Stimulated activated CD4-positive, alpha-beta T cell treated with anti-CD3 and anti-CD28 coated beads, Interleukin-15, amount 100 ng/mL, for 48 hours (primary cell): ENCODE measurements at places on chromosomes 2 and 18.

GRCh38 chr18:33270297-33270696 lies 170.2 kb downstream of the CCDC178 start:
- DNase-seq = no peak

GRCh38 chr2:238954841-238955591 lies 107.1 kb downstream of the TWIST2 start:
- no peak for DNase-seq

GRCh38 chr18:44792456-44793061 lies 111.9 kb downstream of the SETBP1 start:
- DNase-seq = no peak

GRCh38 chr18:21196426-21196825 lies 45.6 kb upstream of the GREB1L start:
- DNase-seq = no peak

- DNase-seq = no peak
These were observed 21.7 kb downstream of the ITGAV start for GRCh38 chr2:186611526-186611925.
